ENCODE measurements at places on chromosomes 7 and 10.

DNA sequence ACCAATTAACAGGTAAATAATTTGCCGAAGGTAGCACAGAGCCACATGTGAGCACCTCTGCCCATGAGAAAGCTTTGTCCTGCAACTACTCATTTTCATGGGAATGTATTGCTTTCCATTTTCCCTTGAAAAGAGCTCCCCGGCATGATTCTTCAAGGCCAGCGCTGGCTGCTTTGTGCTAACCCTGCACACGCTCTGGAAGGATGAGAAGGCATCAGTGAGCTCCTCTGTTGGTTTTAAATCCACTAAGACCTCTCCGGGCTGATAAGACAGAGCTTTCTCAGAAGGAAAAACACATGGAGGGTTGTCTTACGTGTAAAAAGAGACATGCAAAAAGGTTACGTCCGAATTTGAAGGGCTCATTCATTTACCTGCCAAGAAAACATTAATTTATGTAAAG lies 553.9 kb upstream of the MKI67 start:
- no peak for DNase-seq

DNA sequence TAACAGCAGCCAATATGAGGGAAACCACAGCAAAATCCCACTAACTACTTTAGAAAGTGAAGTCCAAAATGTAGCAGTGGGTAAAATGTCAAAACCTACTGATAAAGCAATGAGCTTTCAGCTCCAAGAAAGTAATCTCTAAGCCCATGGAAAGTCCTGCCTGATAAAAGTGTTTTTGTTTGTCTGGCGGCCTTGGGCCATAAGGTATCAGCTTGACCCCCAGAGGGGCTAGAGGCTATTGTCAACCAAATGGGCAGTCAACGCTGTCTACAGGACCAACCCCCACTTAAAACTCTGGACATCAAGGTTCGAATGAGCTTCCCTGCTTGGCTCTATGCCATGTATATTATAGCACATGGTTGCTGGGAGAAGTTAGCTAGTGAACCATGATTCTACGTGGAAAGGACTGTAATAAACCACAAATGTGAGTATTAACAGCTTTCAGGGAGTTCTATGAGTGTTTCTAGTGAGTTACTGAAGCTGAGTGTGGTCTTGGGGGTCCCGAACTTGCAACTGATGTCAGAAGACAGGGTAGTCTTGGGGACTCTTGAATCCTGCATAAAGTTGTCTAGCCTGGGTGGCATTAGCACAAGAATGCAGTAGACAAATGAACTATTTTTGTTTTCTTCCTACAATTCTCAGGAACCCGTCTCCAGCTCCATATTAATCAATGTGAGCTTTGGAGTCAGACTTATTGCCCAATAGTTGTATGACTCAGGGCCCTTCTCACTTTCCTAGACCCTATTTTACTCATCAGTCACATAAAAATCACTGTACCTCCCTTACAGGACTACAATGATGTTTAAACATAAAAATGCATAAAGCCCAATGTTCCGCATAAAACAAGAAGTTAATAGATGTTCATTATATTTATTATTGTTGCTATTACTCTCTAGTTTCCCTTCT lies 164.9 kb downstream of the DGKI start:
- DNase-seq, result no peak

DNA sequence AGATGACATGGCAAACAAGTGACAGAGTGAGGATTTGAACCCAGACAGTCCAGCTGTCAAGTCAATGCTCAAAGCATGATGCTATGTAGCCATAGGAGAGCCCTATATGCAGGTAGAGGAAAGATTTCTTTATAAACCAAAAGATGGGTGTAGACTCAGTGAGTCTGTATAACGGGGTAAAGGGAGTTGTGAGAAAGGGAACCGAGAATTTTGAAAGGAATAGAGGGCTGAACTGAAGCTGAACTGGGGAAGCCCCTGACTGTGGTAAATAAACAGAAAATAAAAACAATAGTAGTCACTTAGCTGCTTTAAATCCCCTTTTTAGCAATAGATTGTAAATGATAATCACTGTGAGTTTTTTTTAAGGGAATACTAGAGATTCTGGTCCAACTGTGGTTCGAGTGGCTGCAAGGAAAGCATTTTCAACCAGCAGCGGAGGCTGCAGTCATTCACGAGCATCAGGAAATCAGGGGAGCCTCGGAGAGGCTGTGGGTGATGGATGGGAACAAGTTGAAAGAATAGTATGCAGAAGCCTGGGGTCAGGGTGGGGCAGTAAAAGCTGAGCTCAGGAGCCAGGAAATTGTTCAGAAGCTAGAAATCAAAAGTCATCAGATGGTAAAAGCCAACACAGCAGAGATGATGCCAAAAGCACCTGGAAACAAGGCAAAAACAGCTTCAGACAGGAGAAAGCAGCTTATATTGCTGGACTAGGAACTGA lies 393.5 kb downstream of the GFRA1 start:
- no peak for DNase-seq

GRCh38 chr10:62038609-62039190 lies 137.2 kb downstream of the ARID5B start:
- peak; percentile 58 for DNase-seq

DNA sequence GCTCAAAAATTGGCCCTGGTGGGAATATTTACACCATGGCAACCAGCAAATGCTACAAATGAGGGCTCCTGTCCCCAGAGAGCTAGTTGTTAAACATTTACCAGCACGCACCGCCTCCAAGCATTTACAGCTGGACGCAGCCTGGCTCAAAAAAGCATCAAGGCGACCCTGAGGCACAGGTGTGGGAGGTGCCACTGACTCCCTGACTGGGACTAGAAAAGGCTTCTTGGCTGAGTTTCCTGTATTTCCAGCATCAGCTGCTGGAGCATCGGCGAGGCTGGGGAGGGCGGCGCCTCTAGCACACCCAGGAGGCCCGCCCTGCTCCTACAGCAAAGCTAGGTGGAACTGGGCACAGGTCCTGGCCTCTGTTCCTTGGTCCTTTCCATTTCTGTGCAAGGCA lies 43.5 kb upstream of the ZRANB1 start:
- no peak for DNase-seq

- DNase-seq, result no peak
Observed at GRCh38 chr10:86666538-86666937, 1.8 kb upstream of the LDB3 start.

DNA sequence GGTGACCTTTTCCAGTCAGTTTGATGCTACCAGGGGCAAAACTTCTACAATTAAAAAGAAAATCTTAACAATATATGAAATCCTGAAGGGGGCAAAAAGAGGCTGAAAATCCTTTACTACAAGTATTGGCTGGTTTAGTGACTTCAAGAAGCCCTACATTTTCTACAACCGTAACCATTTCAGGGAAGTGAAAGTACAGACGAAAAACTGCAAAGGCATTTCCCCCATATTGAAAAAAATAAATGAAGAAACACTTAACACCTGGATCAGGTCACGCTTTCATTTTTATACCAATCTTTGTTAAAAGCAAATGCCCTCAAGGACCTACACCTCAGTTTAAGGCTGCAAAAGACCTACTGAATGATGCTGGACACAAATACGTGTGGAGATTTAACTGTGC lies 38.6 kb downstream of the IL6 start:
- no peak for DNase-seq

DNA sequence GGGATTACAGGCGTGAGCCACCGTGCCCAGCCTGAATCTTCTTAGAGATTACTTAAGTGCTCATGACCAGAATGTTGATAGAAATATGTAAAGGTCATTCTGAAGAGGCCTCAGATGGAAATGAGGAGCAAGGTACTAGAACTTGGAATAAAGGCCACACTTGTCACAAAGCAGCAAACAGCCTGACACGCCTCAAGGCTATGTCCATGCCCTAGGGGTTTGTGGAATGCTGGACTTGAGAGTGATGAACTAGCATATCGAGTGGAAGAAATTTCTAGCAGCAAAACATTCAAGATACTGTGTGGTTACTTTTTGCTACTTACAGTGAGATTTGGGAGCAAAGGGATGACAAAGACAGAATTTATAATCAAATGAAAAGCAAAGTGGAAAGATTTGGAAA lies 39.0 kb downstream of the ZNF438 start:
- DNase-seq, result no peak
